ENCODE measurements at places on chromosomes 5 and 9.

DNA sequence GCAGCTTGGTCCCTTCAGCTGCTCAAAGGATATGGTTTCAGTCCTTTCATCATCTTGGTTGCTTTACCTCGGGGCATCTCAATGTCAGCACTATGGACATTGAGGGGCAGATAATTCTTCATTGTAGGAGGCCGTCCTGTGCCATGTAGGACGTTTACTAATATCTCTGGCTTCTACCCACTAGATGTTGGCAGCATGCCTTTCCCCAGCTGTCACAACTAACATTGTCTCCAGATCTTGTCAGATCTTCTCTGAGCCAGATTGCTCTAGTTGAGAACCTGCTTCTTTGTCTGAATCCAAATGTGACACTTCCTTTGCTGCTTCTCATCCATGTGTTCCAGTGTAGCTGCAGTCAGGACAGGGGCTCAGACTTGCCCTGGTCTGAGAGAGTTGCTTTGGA lies 10.3 kb downstream of the PTPA start:
- no peak for DNase-seq

- no peak for DNase-seq
These were observed 228.8 kb upstream of the TYRP1 start for GRCh38 chr9:12464400-12464799.

DNA sequence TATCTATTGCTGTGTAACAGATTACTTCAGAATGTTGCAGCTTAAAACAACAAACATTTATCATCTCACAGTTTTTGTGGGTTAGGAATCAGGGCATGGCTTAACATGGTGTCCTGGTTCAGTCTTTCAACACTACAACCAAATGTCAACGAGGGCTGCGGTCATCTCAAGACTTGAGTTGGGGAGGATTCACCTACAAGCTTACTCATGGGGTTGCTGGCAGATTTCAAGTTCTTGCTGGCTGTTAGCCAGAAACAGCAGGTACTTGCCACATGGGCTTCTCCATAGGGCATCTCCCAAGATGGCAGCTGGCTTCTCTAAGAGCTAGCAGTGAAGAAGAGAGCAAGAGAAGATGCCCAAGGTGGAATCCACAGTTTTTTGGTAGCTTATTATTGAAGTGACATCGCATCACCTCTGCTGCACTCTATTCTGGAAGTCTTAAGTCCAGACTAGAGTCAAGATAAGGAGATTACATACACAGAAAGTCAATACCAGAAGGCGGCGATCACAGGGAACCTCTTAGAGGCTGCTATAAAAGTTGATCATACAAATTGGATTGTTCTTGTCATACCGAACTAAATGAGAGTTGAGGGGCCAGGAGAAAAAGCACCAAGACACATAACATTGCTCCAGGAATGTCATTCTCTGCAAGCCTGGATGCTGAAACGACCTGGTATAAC lies 42.2 kb downstream of the C9orf153 start:
- no peak for DNase-seq

DNA sequence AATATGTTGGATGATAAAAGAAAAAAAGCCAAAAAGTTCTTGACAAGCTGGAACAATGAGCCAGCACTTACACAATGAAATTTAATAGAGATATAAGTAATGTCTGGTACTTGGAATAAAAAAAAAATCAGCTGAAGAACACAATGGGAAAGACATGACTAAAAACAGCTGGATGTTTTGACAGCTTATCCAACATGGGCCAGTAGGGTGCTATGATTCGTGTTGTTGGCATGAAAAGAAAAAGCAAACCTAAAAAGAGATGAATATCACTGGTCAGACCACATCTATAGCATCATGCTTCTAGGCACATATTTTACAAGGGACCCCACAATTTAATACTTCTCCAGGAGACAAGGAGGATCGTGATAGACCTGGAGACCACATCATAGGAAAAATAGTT lies 175.3 kb downstream of the ARL15 start:
- no peak for DNase-seq

- no peak for DNase-seq
These were observed 26.9 kb downstream of the ZNF484 start for GRCh38 chr9:92850898-92851297.

DNA sequence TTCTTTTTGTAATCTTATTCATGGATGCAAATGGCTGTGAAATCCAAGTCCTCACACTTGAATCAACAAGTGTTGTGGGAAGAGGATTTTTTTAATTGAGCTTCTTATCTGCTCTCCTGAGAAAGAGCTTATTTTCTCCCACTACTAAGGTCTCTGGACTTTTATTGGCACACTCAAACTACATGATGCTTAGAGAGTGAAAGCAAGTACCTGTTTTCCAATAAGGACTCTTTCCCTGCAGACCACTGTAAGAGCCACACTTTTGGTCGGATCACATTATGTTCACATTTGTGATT lies 546.4 kb upstream of the ARRDC3 start:
- DNase-seq: no peak

DNA sequence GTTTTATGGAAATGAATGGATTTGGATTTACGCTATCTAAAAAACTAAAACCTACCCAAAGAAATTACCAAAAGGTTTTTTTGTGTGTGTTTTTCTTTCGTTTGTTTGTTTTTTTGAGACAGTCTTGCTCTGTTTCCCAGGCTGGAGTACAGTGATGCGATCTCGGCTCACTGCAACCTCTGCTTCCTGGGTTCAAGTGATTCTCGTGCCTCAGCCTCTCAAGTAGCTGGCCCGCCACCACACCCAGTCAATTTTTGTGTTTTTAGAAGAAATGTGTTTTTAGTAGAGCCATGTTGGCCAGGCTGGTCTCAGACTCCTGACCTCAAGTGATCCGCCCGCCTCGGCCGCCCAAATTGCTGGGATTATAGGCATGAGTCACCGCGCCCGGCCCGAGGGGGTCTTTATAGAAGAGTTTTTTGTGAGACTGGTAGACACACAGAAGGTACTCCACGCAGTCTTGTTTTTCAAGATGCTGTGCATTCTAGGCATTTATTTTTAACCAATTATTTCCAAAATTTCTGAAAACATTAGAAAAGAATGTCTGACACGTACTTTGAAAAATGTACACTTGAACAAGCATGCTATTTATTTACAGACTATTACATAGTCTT lies 75.7 kb downstream of the NR6A1 start:
- DNase-seq: no peak

DNA sequence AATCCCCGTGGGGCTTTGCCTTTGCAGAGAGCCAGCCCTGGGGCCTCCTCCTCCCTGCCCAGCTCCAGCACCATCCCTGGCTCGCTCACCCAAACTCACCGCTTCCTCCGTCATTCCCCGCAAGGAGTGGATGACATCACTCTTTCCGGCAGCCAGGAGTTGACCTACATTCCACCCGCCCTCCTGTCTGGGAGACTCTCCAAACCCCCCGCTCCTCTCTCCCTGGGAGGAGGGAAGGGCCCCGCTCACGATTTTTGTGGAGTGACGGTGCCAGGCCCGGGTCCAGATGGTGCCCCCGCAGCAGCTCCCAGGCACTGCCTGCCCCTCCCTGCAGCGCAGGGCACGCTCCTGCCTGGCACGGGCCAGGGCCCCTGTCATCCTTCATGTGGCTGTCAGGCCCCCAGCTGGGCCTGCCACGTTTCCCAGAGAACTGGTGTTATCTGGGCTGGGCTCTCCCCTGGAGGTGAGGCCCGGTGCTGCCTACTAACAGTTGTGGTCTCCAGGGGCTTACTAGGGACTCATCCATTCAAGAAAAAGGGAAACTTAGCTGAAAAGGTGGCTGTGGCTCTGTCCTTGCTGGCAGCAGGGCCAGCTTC lies 52.3 kb downstream of the NTNG2 start:
- no peak for DNase-seq

- no peak for DNase-seq
These were observed 106.4 kb downstream of the CDH10 start for GRCh38 chr5:24538346-24538745.

GRCh38 chr9:14633148-14633547 lies 60.1 kb downstream of the ZDHHC21 start:
- DNase-seq: no peak

DNA sequence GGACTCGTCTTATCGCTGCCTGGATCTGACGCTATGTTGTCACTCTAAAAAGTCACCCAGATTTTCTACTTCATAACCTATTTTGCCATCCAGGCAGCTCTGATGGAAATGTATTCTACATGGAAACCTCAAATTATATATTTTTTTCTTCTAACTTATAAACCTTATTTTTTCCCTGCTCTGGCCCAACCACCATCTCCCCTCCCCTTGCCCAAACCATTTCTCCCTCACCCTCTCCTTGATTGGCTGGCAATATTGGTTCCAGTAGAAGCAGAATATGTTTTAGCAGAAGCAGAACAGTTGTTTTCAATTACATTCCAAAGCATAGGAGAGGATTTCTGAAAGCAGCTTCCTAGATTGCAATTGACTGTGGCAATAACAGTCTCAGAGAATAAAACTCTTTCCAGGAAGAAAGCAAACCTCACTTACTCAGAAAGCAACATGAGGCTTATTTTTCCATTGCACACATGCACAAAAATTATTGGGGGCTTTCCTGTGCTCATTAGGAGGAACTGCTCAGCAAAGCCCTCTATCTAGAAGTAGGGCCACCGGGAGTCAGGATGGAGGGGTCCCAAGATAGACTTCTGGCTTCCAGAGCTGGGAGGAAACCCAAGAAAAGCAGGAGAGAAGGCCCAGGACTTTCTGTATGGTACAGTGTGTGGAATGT lies 191.8 kb downstream of the ESM1 start:
- DNase-seq: no peak

GRCh38 chr9:4959031-4959430 lies 26.0 kb upstream of the JAK2 start:
- DNase-seq: no peak

- no peak for DNase-seq
These were observed 346.4 kb upstream of the RIOK2 start for GRCh38 chr5:97529354-97529985.

DNA sequence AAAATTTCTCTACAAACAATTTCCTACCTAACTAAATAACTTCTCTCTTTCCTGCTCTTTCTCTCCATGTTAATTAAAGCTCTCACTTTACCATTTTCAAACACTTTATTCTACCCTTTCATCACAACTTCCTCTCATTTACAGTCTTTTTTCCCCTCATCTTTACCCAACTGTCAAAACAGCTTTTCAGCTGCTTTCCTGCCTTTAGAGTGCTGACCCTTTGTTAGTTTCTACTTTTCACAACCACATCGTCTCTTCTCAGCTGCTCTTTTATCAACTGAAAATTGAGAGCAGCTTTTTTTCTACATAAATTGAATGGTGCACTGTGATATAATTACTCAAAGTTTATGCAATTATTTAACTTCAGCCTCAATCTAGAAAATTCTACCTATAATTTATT lies 3.1 kb upstream of the HOMER1 start:
- no peak for DNase-seq

DNA sequence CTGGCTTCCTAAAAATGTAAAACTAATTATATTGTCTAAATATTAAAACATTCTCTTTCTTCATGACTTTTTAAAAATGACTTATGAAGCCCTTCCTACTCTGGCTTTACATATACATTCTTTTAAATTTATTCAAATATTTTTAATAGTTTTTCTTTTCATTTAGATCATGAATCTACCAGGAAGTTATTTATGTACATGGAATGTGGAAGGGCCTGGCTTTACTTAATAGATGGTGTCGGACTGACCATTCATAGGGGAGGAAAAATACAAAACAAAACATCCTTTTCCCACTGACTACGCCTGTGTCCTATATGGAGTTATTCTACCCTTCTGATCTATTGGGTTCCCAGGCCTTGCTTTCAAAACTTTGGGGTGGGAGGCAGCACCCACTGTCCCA lies 129.8 kb downstream of the MACROH2A1 start:
- DNase-seq: no peak

DNA sequence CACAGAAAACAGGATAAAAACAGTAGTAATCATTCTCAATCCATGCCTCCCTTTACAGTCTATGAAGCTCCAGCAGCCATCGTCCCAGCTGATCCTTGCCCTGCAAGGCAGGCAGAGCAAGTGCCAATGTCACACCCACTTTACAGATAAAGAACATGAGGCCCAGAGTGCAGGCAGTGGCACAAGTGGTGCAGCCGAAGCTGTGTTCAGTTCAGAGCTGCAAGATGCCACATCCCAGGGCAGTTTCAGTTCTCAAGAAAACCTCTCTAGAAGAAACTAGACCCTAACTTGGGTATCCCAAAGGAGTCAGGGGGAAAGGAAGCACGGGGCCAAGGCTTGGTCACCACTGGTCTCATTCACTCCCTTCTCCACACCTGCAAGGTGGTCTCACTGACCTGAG lies 34.6 kb upstream of the CPLX2 start:
- no peak for DNase-seq

- no peak for DNase-seq
These were observed 20.4 kb upstream of the TRIM52 start for GRCh38 chr5:181281077-181281983.

- no peak for DNase-seq
These were observed 98.7 kb downstream of the DROSHA start for GRCh38 chr5:31433229-31433628.

- no peak for DNase-seq
These were observed at the start of gene SPINK5 for GRCh38 chr5:148063861-148064260. SPINK5 (plus strand) TSS chr5:148063980; CDS start chr5:148064045, 65 bp downstream.

DNA sequence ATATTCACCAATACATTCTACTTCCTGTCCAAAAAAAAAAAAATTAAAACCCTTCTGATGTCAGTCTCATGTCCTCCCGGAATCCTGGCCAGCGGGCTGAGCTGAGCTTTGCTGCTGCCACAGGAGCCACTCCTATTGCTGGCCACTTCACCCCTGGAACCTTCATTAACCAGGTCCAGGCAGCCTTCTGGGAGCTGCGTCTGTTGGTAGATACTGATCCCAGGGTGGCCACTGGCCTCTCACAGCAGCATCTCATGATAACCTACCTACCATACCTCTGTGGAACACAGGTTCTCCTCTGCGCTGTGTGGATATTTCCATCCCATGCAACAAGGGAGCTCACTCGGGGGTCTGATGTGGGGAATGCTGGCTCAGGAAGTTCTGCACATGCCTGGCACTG lies 21.0 kb upstream of the NPM1 start:
- DNase-seq: no peak

GRCh38 chr9:106947106-106947900 lies 84.3 kb downstream of the ZNF462 start:
- no peak for DNase-seq

DNA sequence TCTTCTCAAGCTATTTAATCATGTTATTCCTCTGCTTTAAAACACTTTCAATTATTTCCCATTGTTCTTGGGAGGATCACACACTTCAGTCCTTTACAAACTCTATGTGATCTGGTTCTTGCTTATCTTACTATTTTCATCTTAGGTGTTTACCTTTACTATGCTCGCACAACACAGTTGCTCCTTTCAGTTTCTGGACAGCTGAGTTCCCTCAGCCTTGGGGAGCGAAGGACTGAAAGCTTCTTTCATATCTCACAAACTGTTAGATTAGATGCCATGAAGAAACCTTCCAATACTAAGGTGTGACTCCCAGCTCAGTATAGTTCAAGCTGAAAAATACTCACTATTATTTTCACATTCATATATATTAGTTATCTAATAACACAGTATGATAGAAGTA lies 117.9 kb downstream of the CDC42SE2 start:
- no peak for DNase-seq

Measured in activated effector memory CD4-positive, alpha-beta T cell treated with Interleukin-2 at 50 U/mL for 16 hours (primary cell).